ENCODE measurements at places on chromosomes 4 and X. TPM values are rescaled to one million over a fixed set of nuclear protein-coding genes. Genes with fewer than 3 reads are reported as not detected.

Gene GATA1
- total RNA-seq: not detected

Gene EDNRA
- total RNA-seq: 0.77 TPM

Gene COX7B2
- total RNA-seq: not detected

Gene PROM1
- 0.17 TPM for total RNA-seq

Gene RAP1GDS1
- total RNA-seq: 103 TPM

Gene CDKN2AIP
- total RNA-seq: 19.0 TPM

Gene CXorf51B
- total RNA-seq: not detected

Gene AKAP4
- not detected for total RNA-seq

Gene BMX
- not detected for total RNA-seq

Gene SPATA18
- 17.7 TPM for total RNA-seq

Gene TEX11
- under 0.01 TPM for total RNA-seq

Gene GCNA
- total RNA-seq: 2.3 TPM

Gene MAGEA2
- total RNA-seq: not detected

Gene CLCN4
- 2.1 TPM for total RNA-seq

Gene TAF7L
- 0.33 TPM for total RNA-seq

Gene NUDT6
- 8.6 TPM for total RNA-seq

Gene LARP7
- total RNA-seq: 38.8 TPM

Gene CD38
- under 0.01 TPM for total RNA-seq

Gene ATP1B4
- not detected for total RNA-seq

Gene FHDC1
- total RNA-seq: 0.26 TPM

Gene CTAG1A
- not detected for total RNA-seq

Gene MAGEA8
- not detected for total RNA-seq

Gene NPY2R
- total RNA-seq: not detected

Gene HHIP
- total RNA-seq: under 0.01 TPM

Gene FGF13
- total RNA-seq: 4.6 TPM

Gene ZNF732
- 0.33 TPM for total RNA-seq

Gene FRYL
- 33.9 TPM for total RNA-seq

Gene COX7B
- 291 TPM for total RNA-seq

Gene REPS2
- 0.50 TPM for total RNA-seq

Gene PPBP
- not detected for total RNA-seq

Gene HSPA4L
- total RNA-seq: 8.5 TPM

Gene SPANXB1
- total RNA-seq: not detected

Gene MAN2B2
- 11.8 TPM for total RNA-seq

Gene HAND2
- under 0.01 TPM for total RNA-seq

Gene VCX
- total RNA-seq: not detected

Measured in fibroblast of lung (primary cell).